ENCODE measurements at places on chromosomes 2 and 18.

DNA sequence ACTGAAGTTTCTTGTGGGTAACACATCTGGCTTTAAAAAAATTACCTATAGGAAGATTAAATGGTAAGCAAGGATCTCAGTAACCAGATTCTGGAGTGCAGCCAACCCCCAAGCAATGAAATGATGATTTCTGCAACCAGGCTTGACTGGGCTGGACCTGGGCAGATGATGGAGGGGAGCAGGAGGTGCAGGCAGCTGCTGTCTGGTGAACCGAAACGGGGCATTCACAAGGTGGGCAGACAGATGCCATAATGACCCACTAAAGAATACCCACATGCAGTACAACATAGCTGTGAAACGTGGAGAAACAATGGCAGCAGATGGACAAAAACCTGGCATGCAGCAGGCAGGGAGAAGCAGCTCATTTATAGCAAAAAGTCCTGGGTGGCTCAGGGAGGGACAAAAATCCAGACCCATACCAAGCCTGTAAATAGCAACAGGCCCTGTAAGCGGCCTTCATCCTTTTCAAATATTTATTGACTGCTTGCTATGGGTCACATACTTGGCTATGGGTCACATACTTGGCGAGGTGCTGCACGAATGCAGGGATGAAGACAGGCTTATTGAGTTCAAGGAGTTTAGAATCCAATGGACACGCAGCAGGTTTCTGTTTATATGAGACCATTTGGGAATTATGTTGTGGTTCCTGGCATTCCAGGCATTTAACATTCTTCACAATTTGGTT is 244.7 kb downstream of the HRH4 start:
- DNase-seq, result no peak

- DNase-seq, result no peak
Observed at GRCh38 chr18:6814882-6815425, 85.4 kb downstream of the ARHGAP28 start.

DNA sequence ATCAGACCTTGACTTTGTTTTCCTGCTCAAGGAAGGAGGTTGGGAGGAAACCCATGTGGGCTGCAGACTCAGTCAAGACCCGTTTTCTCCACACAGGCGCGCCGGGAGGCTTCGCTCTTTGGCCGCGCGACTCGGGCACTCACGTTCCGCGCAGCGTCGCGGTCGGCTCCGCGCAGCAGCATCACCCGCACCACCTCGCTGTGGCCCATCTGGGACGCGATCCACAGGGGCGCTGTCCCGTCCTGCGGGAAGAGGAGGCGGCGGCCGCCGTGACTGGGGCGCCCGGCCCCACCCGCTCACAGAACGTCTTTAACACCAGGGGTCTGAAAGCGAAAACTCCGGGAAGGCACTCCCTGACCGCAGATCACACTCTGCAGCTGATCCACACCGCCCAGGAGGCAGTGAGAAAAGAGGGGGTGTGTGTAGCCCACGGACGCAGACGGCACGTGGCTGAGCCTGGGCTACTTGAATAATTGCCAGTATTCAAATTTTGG is 33.1 kb upstream of the NPC1 start:
- DNase-seq, result no peak

DNA sequence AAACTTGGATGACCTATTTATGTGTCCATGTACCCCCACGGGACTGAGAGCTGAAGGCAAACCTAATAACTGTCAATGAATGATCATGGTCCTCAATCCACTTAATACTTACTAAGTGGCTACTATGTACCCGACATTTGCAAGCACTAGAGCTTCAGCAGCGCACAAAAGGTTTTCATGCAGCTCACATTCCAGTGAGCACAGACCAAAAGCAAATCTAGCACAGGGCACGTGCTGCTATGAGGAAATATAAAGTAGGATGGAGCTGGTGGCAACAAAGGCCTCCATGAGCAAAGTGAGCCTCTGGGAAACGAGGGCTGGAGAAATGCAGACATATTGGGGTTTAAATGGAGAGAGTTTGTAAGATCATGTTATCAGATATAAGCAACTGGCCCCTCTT is 3.5 kb downstream of the SLC40A1 start:
- DNase-seq, result no peak

GRCh38 chr2:111205774-111206173 is 85.1 kb downstream of the BCL2L11 start:
- no peak for DNase-seq

GRCh38 chr2:240433973-240434727 is 1.3 kb upstream of the GPC1 start:
- no peak for DNase-seq
